ENCODE measurements at places on chromosomes 1 and 21.

- H3K4me1 ChIP-seq: peaks cover 28% of the 10 kb centered on the region
- no peak for DNase-seq
- no peak overlapping the region for H3K4me3 ChIP-seq
- H3K27me3 ChIP-seq: no peaks in the 10 kb centered on the region
- H3K36me3 ChIP-seq: no peaks in the 10 kb centered on the region
These were observed 40.4 kb upstream of the ADARB1 start for GRCh38 chr21:45033791-45034555.

DNA sequence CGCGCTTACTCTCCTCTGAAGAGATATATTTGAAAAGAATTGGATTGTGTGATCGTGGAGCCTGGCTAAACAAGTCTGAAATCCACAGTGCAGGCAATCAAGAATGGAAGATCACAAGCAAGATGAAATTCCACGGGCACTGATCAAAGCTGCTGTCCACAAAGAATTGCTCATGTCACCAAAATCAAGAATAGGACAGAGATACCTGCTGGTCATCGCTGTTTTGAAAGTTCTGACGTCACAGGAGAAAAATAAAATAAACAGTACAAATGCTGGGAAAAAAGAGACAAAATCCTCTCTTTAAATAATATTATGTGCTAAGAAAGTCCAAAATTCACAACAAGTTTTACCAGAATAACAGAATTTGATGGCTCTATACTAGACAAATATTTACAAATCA lies 12.0 kb upstream of the DESI2 start:
- no peak for DNase-seq
- H3K4me3 ChIP-seq: no peak overlapping the region
- no peaks in the 10 kb centered on the region for H3K4me1 ChIP-seq
- H3K27me3 ChIP-seq: no peaks in the 10 kb centered on the region
- H3K36me3 ChIP-seq: no peaks in the 10 kb centered on the region

- no peak for DNase-seq
- no peak overlapping the region for H3K27ac ChIP-seq
- H3K4me1 ChIP-seq: peaks cover 6% of the 10 kb centered on the region
- H3K27me3 ChIP-seq: no peaks in the 10 kb centered on the region
- H3K4me3 ChIP-seq: no peak overlapping the region
- no peaks in the 10 kb centered on the region for H3K36me3 ChIP-seq
These were observed 57.1 kb upstream of the RWDD3 start for GRCh38 chr1:95176861-95177260.

- H3K4me1 ChIP-seq: no peaks in the 10 kb centered on the region
- no peak overlapping the region for H3K27ac ChIP-seq
- no peaks in the 10 kb centered on the region for H3K27me3 ChIP-seq
- no peaks in the 10 kb centered on the region for H3K36me3 ChIP-seq
- DNase-seq: no peak
- H3K4me3 ChIP-seq: no peak overlapping the region
These were observed 28.6 kb upstream of the TXLNA start for GRCh38 chr1:32150847-32151246.

DNA sequence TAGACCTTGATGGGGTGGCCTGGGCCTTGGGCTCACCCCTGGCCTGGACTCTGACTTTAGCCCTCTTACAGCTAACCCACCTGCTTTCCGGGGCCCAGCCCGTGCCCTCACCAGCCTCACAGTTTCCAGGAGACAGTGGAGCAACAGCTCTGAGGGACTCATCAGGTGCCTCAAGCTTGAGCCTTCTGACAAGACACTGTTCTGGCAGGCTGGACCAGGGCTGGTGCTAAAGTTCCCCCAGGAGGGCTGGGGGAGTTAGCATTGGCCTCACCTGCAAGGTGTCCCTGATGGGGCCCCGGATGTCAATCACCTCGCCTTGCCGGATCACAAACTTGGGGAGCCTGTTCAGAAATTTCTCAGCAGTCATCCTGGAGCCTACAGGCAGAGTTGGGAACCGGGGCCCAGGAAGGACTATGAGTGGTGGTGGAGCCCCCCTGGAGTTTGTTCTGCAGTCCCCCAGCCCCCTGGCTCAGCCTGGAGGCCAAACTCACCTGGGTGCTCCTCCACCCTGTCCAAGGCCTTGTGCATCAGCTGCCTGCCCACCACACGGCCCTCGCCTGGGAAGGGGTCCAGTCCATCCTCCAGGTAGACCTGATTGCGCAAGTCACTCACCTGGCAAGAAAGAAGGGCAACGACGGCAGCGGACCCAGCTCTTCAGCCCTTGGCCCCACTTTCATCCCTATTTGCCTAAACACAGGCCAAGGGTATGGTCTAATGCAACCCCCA lies 4.1 kb downstream of the SH3BGRL3 start:
- no peak overlapping the region for H3K4me3 ChIP-seq
- H3K27ac ChIP-seq: peak overlapping the region; percentile 42
- no peaks in the 10 kb centered on the region for H3K27me3 ChIP-seq
- H3K36me3 ChIP-seq: no peaks in the 10 kb centered on the region
